ENCODE measurements at places on chromosomes 13 and 19.

- DNase-seq: no peak
Measured at GRCh38 chr19:50790922-50791467, 780 bp downstream of the ACP4 start.

DNA sequence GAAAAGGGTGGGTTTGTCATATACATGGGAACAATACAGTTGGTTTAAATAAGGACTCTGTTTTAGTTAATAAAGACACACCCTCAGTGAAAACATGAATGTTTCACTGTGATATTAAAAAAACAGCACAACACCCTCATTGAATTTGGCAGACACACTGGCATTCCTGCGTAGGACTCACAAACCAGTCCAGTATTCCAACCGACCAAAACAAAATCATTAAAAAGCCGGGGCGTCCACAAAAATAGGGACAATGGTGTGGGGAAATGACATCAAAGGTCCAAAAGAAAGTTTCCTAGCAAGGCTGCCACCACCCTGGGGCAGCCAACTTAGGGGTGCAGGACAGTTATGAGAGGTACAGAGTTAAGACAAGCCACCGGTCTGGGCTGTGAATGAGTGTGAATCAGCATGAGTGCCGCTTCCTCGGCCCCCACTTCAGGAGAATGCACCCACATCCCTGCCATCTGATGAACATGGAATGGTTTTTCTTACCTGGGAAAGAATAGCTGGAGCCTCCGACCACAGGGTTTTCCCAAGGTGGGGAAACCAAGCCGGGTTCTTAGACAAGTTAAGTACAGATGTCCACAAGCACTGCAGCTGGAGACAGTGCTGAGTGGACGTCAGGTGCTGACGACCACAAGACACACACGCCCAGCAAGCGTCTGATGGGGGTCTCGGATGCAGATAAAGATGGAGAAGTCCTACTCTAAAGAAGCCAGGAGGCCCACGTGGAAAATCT is 73.3 kb downstream of the KLF2 start:
- DNase-seq: no peak

GRCh38 chr19:51093101-51093500 is 10.4 kb upstream of the KLK14 start:
- no peak for DNase-seq

GRCh38 chr13:84574851-84575250 is 692.6 kb upstream of the SLITRK1 start:
- DNase-seq: no peak

GRCh38 chr13:48530833-48531232 is 2.0 kb downstream of the RCBTB2 start:
- DNase-seq: no peak

- no peak for DNase-seq
Measured at GRCh38 chr19:48147597-48148175, 22.5 kb downstream of the LIG1 start.

DNA sequence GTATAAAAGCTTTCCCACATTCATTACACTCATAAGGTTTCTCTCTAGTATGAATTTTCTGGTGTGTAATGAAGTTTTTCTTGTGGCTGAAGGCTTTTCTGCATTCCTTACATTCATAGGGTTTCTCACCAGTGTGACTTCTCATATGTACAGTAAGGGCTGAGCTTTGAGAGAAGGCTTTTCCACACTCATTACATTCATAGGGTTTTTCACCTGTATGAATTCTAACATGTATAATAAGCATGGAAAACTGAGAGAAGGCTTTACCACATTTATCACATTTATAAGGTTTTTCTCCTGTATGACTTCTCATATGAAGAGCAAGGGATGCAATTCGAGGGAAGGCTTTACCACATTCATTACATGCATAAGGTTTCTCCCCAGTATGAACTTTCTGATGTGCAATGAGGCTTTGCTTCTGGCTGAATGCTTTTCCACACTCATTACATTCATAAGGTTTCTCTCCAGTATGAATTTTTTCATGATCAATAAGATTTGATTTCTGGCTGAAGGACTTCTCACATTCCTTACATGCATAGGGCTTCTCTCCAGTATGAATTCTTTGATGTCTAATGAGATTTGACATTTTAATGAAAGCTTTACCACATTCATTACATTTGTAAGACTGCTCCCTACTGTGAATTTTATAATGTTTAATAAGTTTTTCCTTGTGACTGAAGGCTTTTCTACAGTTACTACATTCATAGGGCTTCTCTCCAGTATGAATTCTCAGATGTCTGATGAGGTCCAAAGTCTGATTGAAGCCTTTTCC is 42.6 kb downstream of the ZNF527 start:
- no peak for DNase-seq

DNA sequence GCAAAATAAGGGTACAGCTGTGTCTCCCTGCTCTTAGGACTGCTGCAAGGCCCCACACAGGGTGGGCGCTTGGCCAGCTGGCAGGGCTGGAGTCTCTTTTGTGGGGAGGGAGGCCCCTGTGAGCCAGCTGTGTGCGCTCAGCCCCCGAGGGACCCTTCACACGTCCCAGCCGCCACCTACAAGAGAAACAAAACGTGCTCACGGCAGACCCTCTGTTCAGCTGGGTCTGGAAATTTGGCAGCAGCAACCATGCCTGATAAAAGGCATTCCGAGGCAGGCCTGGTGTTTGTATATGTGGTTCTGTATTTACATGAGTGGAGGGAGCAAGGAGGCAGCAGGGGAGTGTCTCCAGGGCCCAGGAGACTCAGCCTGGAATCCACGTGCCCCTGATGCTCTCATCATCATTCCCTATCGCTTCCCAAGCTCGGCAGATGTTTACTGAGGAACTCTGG is 49.7 kb downstream of the CRTC1 start:
- no peak for DNase-seq

DNA sequence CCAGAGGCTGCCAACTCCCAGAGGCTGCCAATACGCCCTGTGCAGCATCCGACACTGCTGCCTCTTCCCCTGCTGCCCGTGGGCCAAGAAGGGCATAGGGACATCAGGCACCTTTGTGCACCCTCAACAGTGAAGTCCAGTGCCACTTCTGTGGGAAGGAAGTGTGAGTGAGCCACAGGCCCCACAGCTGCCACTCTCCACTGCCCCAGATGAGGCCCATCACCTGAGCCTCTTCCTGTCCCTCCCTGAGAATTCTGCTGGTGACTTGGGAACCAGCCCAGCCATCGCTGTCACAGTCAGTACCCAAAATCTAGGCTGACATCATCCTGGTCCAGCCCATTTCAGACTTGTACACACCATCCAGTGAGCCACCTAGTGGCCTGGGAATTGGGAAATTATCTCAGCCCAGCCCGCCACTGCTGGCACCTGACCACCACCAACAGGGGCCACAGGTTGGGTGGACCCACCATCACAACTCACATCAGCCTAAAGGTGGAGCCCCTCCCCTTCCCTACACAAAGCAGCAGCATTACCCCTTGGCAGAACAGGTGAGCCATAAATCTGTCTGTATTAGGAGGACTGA is 733.9 kb upstream of the KLHL1 start:
- no peak for DNase-seq

DNA sequence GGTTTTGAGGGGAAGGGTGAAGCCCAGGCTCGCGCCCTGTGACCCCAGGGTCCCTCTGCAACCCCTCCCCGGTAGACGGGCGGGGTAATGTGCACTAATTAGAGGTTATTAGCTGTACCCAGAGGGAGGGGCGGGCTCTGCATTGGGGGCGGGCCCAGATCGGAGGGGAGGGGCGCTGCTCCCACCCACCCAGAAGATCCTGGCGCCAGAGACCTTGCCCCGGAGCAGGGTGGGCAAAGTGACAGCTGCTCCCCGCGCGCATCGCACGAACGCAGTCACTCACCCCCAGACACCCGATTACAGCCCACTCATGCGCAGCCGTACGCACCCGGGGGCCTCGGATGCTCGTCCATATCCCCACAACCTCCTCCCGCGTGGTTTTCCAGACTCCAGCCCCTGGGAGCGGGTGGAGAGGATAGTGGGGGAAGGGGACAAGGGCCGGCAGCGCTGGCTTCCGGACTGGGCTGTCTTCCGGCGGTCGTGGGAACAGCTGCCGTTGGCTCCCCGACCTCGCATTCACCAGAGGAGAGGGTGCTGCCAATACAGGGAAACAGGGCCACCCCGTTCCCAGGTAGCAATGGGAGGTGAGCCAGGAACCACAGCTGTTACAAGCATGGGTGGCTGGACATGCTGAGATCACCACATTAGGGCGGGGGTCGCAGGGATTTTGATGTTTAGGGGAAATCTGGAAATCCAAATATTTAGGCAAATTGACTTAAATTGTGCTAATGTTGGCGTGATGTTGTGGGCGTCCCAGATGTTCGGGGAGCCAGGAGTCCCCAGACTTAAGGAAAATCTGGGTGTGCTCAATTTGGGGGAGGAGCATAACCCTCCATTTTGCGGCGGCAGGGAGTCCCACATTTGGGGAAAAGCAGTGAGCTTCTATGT is 2.9 kb upstream of the HOOK2 start:
- DNase-seq: peak; percentile 63

DNA sequence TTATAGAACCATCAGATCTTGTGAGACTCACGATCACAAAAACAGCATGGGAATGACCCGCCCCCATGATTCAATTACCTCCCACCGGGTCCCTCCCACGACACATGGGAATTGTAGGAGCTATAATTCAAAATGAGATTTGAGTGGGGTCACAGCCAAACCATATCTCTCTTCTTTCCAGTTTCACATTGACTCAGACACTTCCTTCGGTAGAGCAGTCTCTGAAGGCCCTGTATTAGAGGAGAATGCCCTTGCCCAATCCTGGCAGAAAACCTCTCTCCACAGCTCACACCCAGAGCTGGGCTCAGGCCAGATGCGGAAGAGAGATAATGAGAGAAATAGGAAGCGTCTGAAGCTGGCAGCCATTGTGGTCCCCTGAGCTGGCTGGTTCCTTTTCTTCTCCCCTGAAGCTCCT is 72.4 kb upstream of the CLDN10 start:
- peak; percentile 27 for DNase-seq

DNA sequence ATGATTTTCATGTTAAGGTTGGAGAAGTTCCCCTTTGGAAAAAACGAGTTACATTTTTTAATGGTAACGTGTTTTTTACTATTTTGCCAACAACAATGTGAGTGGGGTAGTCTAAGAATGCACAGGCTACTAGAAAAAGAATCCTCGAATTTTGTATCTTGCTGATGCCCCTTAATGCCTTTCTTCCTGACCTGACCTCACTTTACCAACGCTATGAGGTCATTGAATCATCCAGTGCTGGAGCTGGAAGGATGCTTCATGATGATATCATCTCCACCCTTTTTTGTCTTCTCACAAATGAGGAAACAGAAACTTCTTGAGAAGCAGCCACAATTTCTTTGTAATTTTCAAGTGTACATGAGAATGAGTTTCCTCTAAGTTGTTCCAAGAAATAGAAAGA is 8.2 kb upstream of the UBL3 start:
- DNase-seq: no peak

GRCh38 chr13:81821259-81821658 is 1480.3 kb upstream of the SPRY2 start:
- DNase-seq: no peak

DNA sequence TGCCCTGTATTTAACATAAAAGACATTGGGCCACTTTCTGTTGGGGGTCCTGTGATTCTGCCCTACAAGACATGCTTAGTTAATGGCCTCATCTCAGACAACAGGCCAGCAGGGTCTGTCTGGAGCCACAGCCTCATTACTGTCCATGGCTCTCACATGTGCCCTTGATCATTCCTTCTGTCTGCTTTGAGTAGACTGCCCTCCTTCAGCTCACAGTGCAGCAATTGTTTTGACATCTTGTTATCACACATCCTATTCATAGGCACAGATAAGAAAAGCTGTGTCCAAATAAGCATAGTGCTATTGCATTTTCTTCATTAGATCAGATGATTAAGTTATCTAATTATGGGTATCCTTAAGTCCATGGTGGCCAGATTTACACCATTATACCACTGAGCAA is 127.9 kb downstream of the KCTD12 start:
- no peak for DNase-seq

GRCh38 chr13:78604782-78605611 is 1.6 kb upstream of the POU4F1 start:
- DNase-seq: no peak

- peak; percentile 68 for DNase-seq
Measured at GRCh38 chr19:10230173-10230860, 814 bp downstream of the S1PR2 start.

- no peak for DNase-seq
Measured at GRCh38 chr13:51771418-51772104, 32.4 kb downstream of the DHRS12 start.

DNA sequence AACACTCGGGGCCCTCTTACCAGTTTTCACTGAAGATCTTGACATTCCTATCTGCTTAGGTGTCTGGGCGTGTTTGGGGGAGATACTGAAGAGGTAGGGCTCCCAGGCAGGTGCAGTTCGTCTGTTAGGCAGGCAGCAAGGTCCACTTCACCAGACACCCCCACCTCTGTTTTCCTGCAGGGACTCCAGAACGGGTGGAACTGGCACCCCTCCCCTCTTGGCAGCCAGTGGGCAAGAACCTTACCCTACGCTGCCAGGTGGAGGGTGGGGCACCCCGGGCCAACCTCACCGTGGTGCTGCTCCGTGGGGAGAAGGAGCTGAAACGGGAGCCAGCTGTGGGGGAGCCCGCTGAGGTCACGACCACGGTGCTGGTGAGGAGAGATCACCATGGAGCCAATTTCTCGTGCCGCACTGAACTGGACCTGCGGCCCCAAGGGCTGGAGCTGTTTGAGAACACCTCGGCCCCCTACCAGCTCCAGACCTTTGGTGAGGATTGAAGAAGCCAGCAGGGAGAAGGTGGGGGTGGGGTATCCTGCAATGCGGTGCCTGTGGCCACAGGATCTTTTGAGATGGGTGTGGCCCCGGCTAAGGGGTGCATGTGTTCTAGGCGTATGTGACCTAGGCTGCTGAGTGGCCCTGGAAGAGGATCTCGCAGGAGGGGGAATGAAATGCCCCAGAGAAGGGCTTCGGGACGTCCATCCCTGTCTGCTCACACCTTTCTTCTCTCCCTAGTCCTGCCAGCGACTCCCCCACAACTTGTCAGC is 3.3 kb upstream of the ICAM4 start:
- no peak for DNase-seq

DNA sequence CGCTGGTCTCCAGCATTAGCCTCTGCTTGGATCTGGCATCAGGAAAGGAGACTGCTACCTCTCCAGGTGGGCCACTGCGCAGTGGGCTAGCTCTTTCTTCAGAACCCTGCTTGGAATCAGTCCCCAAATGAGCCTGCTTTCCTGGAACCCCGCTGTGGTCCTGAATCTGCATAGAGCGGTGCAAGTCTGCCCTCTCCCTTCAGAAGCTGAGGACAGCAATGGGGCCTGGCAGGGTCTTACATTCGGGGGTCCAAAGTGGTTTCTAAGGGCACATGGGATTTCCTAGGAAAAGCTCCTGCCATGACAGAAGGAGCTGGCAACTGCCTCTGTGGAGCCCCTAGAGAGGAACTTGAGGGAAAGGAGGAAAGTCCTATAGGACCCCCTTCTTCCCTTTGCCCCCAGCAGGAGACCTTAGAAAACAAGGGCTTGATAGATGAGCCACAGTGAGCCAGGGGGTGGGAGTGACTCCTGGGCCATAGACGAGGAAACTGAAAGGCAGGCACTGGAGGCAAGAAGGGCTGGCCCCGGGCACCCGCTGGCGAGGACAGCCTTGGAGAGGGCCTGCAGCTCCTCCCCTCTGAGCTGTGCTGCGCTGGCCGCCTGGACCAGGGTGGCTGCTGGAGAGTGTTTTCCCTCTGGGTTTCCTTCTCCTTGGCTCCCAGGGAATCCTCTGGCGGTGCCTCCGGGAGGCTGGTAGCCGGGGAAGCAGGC is 1.4 kb upstream of the VSTM2B start:
- DNase-seq: no peak
